Fibroblast of skin of back (primary cell): ENCODE measurements at places on chromosomes 5 and 9.

DNA sequence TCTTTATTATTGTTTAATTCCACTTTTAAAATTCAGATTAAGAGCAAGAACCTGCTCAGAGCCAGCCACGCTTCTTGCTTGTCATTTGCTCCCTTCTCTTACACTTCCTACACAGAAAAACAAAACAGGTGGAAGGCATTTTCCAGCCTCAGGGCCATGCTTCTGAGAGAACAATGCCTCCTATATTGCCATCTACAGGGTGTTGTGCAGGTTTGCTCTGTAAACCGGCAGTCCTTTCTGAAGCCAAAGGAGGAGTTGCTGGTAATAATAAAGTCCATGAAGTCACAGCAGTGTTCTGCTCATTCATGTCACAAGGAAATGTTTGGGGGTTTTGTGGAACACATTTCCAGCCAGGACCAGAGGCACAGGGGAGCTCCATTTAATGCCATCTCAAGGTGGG, 16.1 kb upstream of the PRLR start:
- DNase-seq, result no peak

- no peak for DNase-seq
Measured at GRCh38 chr9:20507431-20507830, 114.9 kb downstream of the MLLT3 start.

- DNase-seq, result no peak
Measured at GRCh38 chr5:105392122-105392709, 1829.6 kb upstream of the NUDT12 start.

DNA sequence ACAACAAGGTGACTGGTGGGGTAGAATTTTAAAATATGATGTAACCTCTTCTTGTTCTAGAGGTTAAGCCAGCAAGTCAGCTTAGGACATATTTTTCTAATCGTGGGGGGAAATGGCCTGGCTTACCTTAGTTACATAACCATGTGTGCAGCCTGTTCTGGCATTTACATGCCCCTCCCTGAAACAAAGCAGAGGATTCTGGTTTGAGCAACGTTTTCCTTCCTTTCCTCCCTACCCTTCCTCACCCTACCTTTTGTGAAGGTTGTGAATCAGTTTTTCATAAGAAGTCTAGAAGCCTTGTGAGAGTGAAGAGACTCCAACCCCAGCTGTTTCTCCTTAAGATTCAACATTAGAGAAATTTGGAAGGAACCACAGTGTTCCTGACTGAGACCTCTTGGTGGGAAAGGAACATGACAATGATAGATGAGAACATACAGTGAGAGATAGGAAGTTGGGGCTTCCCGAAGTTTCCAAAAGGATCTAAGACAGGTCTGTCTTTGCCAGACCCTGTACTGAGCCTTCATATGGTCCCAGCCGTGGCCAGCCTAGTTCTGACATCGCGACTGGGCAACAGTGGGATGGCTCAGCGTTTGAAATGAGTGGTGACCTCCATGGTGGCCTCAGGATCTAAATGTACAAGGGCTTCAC, 365.2 kb downstream of the SPATA31D1 start:
- DNase-seq, result no peak

DNA sequence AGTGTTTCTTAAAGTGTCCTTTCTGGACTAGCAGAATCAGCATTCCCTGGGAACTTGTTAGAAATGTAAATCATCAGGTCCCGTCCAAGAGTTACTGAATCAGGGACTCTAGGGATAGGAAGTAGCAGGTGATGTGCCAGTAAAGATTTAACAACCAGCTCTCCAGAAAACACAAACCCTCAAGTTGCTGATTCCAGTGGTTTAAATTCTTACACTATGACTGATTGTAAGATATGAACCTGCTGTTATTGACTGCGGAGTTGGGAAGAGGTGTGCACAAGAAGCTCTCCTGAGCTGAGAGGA, 39.1 kb upstream of the BASP1 start:
- no peak for DNase-seq
